Gastrocnemius medialis (tissue), 4 donors: ENCODE measurements at places on chromosomes 2 and 18. TPM values are rescaled to one million over a fixed set of nuclear protein-coding genes. Genes with fewer than 3 reads are reported as not detected.
A peak's percentile ranks its signal among the peaks of the same experiment; 100 is the strongest.

DNA sequence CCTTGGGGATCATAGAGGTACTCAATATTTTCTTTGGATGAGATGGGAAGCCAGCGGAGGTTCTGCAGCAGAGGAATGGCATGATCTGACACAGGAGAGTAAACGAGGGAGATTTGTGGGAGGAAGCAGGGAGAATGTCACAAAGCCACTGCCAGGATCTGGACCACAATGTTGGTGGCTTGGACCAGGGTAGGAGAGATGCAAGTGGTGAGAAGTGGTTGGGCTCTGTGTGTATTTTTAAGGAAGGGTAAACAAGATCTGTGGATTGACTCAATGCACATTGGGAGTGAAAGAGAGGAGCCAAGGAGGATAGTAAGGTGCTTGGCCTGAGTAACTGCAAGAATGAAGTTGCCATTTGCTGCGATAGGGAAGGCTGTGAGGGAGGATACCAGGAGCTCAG lies 10.5 kb upstream of the SMIM21 start:
- DNase-seq, result no peak

DNA sequence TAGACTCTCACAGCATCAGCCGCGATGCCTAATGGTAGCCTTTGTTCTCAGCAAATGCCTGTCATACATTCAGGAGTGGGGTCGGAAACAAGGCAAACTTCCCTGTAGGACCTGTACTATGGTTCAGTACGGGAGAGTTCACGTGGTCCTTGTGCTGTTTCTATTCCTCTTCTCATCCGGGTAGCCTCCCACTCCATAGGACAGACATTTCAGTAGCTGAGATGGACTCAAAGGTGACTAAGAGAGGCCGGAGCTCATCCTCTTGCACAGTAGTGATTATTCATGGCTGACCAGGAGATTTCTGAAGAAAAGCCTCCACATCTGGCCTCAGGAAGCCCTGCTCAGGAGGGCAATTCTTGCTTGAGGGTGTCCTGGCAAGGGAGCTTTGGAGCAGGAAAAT lies 117.8 kb upstream of the SPRED2 start:
- DNase-seq, result no peak

- no peak for DNase-seq
Measured at GRCh38 chr18:28793901-28794300, 617.0 kb upstream of the CDH2 start.

DNA sequence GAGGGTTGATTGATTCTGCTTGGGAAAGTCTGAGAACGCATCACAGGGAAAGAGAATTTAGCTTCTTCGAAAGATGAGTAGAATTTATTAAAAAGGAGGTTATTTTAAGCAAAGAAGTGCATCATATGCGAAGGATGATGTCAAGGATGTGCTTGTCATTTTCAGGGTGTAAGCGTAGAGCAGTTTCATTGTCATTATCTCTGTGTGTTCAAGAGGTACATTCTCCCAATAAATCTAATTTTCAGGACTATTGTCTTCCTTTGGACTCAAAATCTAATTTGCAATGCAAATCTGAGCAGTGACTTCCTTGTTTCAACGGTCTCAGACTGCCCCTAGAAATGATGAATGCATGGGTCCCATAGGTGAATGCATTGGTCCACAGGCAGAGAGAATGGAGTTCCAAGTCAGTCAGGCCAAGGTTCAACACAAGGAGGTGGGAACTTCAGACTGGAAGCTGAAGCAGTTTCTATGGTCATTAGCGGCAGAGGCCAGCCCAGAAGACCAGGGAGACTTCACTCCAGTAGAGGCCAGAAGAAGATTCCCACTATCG lies 99.8 kb downstream of the CDC42EP3 start:
- no peak for DNase-seq

DNA sequence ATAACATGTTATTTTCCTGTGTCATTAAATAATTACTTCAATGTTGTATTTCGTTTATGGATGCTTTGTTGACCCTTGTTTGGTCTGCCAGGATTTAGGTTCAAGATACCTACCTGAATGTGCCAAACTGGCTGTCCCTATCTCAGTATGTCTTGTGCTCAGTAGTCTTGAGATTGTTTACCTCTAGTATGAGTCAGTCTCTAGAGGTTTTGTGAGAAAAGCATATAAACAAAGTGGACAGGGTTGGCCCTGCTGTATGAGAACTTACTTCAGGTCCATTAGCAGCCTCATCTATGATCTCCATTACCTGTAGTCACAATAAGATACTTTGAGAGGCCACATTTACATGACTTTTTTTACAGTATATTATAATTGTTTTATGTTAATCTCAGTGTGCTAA lies 17.8 kb downstream of the DDX18 start:
- DNase-seq, result no peak

DNA sequence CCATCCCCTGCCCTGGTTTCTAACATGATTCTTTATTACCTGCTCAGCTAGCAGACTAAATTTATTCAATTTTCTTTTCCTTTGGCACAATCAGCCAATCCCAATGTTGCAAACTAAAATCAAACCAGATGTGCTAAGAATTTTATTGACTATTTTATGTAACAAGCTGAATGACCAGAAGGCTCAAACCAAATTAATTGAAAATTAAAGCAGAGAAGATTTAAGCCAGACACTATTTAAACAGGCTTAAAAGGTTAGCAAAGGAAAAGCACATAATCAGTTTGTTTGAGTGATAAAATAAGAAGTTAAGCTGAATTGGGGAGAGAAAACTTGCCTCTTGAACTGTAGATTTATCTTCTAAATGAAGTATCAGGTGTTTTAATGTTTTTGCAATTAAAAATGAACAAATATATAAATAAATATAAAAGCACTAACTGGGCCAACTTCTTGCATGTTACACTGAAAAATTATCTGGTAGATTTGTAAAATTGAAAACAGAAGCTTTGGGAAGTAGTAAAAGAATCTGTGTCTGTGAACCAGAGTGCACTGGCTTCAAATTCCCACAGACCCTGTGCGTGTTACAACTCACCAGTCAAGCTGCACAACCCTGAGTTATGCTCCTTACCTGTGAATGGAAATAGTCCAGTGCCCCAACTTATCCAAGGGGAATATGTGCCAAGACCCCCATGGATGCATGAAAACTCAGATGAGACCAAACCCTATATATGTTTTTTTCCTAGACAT lies 283.4 kb downstream of the CNTNAP5 start:
- DNase-seq, result no peak

GRCh38 chr18:55637204-55637603 lies 49.2 kb upstream of the TCF4 start:
- no peak for DNase-seq

DNA sequence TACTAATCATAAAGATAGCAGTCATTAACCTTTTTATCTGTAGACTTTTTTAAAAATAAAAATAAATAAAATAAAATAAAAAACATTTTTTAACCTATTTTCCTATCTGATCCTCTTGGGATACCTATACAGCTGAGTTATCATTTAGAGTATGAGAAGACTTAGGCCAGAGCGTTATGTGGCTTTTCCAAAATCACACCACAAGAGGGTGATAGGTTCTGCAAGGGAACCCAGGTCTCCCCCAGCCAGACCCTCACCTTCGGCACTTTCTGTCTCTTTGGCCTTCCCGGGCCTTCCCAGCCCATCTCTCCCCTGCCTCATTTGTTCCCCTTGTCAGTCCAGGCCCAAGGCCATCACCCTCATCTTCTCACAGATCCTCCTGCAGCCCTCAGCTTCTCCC lies 311.7 kb downstream of the SMAD2 start:
- no peak for DNase-seq

GRCh38 chr2:20781656-20782265 lies 41.1 kb downstream of the LDAH start:
- DNase-seq, result no peak

DNA sequence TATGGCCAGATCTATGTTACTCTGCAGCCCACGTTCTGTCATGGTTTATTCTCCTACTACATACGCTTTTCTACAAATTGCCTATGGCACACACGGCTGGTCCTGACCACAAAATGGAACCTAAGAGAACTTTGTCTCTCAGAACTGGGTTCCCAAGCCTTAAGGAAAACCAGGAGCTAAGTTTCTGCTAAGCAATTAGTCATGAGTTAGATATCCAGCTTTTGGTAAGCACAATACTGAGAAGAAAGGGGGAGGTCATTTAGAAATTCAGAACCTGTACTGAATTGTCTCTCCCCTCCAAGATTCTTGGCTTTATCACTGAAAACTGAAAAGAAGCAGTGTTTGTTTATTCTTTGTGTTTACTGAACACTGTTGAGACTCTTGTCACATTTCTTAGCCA lies 283.5 kb upstream of the TANK start:
- DNase-seq, result no peak

- DNase-seq, result no peak
Measured at GRCh38 chr2:73836141-73836943, 7.6 kb downstream of the STAMBP start.

DNA sequence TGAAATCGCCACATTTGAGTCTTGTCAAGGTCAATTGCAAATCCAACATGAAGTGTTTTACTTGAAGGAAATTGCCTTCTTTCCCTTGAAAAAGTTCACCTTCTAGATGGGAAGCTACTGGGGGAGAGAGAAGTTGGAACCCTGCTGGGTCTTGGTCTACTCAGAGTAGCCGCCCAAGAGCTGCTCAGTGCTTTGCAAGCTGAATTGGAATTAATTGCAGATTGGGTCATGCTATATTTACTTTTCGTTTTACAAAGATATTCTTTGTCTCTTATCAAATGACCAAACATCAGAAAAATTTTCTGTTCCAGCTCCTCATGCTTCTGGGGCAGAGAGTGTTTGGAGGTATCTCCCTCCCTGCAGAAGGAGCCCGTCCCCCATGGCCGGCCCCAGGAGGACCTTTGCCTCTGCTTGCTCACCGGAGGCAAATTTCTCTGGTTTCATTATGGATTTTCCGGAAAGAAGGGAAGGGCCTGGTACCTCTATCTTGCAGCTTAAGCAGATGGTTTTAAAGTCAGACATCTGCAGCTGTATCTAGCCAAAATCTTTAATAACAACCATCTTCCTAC lies 289.7 kb downstream of the MYT1L start:
- no peak for DNase-seq

DNA sequence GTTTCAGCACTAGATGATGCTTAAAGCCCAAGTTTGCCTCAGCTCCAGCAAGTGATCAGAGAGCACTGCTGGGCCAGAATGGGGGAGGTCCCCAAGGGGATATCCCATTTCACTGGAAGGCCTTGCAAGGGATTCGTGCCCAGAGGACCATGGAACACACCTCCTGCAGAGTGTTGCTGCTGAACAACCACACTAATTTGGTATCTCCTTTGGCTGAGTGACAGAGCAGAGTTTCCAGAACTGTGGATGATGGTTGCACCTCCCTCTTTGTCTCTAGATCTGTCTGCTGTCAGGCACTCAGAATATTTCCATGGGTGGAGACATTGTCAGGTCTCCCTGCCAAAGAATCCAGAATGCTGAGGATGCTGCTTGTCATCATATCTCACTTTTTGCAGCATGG lies 484.8 kb upstream of the NETO1 start:
- DNase-seq, result no peak

DNA sequence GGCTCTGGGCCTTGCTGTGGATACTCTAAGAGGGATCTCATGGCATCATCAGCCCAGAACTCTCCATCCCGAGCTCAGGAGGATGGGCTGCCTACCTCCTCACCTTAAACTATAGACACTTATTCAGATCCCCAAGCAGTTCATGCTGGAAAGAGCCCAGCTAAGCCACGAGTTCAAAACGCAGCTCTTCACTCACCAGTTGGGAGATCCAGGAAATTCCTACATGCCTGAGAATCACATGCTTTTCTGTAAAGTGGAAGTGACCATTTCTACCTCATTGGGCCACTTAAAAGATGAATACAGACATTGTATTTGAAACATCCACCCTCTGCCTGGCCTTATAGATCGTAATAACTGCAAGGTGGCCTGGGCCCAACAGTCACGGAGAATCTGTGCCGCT lies 6.6 kb downstream of the ATOH8 start:
- no peak for DNase-seq

DNA sequence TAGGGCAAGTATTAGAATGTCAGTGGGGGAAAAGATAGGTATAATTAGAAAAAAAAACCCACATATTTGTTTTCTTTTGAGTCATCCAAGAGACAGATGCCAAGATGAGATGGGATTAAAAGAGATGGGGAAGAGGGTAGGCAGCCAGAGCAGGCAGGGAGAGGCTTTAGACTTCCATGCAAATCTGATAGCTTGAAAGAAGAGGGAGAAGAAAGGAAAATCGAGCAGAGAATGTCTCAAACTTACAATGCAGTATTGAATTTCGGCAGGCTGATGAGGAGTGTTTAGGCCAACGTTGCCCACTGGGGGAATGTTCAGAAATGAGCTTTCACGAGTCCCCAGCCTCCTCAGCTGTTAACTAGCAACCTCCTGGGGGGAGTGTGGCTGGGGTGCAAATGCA lies 91.3 kb downstream of the SPATS2L start:
- DNase-seq, result no peak

- DNase-seq, result no peak
Measured at GRCh38 chr18:37578886-37579513, 13.4 kb upstream of the CELF4 start.

DNA sequence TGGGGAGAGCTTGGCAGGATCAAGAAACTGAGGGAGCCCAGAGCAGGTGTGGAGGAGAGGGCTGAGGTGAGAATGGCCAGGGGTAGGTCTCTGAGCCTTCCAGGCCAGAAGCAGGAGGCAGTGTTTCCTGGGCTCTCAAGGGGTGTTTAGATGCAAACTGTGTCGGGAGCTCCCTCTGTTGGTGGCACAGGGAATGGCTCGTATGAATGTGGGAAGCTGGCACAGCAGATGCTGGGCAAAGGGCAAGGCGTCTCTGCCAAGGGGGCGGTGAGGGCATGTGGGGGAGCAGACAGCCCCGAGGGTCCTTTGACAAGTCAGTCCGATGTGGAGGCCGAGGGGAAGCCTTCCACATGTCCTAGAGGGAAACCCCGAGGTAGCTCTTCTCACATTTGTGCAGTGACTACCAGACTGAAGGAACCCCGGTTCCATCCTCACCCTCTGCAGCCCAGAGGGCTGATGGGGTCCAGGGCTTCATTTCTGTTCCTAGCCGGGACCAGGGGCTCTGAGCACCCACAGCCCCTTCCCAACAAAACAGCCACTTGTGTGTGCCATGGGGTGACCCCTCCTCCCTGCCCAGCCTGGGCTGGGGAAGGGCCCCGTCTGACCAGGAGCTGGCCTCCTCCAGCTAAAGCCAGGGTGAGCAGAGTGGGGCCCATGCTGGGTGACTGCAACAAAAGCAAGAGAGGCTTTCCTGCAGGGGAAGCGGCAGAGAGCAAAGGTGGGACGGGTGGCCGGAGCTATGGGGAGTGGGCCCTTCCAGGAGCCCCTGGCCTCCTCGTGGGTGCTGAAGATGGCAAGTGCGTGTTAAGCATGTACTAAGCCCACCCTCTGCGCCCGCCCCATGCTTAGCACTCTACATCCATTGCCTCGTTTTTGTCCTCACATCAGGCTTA lies 103.4 kb downstream of the SEPTIN10 start:
- peak; percentile 75 for DNase-seq

Gene SLC11A1
- total RNA-seq, result 1.1 TPM

DNA sequence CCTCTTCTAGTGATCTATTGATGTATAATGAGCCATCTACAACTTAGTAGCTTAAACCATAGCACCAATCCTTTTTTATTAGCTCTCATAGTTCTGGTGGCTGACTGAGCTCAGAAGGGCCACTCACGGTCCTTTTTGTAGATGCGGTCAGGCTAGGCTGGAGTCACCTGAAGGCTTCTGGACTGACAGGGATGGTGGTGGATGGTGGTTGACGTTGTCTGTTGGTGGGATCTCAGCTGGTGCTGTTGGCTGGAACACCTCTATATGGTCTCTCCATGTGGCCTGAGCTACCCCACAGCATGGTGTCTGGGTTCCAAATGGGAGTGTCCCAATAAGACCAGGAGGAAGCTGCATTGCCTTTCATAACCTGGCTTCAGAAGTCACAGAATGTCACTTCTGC lies 68.0 kb downstream of the BCL2L11 start:
- DNase-seq, result no peak
